ENCODE measurements at places on chromosomes 3 and 15.

DNA sequence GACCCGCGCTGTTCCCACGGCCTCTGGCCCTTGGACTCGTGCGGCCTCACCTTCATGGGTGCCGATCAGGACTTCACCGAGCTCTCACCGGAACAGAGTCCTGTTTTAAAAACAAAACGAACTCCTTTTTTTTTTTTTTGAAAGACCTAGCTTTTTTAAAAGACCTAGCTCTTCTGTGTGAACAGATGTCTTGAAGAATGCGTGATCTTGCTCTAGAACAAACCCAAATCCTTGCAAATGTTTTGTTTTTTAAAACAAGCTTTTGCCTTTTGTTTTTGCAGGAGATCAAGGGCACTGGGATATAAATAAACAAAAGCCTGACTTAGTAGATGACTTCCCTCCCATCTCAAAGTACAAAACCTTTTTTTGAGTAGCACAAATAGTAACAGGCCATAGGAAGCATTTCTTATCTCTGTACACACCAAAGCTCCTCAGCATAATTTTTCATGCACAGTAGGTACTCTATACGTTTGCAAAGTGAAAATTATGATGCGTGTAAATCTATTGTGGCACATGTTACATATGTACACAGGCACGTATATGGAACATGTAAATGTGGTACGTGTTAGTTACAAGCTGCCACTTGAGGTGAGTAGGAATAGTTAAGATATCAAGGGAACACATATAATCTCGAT, 1.1 kb upstream of the MSL2 start:
- DNase-seq, result no peak

DNA sequence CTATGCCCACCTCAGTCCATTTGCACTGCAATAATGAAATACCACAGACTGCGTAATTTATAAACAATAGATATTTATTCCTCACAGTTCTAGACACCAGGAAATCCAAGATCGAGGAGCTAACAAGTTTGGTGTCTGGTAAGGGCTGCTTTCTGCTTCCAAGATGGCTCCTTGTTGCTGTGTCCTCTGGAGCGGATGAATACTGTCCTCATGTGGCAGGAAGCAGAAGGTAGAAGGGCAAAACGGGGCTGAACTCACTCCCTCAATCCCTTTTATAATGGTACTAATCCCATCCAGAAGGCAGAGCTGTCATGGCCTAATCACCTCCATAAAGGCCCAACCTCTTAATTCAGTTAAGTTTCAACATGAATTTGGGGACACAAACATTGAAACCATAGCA, 75.3 kb downstream of the P2RY1 start:
- DNase-seq, result no peak

- no peak for DNase-seq
Measured at GRCh38 chr3:19220311-19220710, 72.0 kb downstream of the KCNH8 start.

DNA sequence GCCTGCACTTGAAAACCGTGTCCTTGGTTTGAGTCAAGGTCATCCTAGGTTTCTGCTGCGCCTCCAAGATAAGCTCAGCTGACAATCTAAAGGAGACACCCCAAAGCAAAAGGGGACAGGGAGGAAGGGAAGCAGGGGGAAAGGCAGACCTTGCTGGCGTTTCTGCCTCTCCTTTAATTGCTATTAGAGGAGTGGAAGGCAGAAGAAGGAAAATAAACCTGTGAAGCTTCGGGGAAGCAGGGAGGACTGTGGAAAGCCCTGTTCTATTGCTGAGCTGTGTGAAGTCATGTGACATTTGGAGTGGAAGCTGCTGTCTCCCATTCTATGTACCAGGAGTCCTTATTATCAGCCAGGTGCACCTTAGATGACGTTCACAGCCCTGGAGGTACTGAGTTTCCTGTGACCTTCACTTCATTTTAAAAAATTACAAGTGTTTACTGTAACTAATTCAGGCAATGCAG, 21.5 kb upstream of the CHD2 start:
- no peak for DNase-seq

- DNase-seq, result no peak
Measured at GRCh38 chr3:59566481-59566975, 516.7 kb upstream of the CFAP20DC start.
